ENCODE measurements at places on chromosomes 11 and 22.

- DNase-seq = no peak
Observed at GRCh38 chr22:31844941-31845340, 91.1 kb downstream of the DEPDC5 start.

- no peak for DNase-seq
Observed at GRCh38 chr11:2759228-2760195, 59.7 kb upstream of the KCNQ1OT1 start.

GRCh38 chr11:1123970-1124369, 33.8 kb upstream of the MUC5AC start:
- no peak for DNase-seq

DNA sequence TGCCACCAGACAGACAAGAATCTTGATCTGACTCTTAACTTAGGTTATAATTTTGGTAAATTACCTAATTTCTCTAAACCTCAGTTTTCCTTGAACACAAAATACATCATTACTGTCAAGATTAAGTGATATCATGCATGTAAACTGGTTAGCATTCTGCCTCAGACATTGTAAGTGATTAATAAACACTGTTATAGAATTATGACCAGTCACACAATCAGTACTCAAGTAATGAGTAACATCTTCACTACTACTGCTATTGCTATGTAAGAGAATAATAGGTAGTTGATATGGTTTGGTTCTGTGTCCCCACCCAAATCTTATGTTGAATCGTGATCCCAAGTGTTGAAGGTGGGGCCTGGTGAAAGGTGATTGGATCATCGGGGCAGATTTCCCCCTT, 218.9 kb downstream of the SBF2 start:
- DNase-seq = no peak

GRCh38 chr11:112298535-112298934, 37.9 kb upstream of the PLET1 start:
- no peak for DNase-seq

GRCh38 chr22:38276166-38276565, 3.4 kb upstream of the TMEM184B start:
- no peak for DNase-seq

GRCh38 chr22:37161443-37161842, 11.7 kb upstream of the IL2RB start:
- DNase-seq = no peak

DNA sequence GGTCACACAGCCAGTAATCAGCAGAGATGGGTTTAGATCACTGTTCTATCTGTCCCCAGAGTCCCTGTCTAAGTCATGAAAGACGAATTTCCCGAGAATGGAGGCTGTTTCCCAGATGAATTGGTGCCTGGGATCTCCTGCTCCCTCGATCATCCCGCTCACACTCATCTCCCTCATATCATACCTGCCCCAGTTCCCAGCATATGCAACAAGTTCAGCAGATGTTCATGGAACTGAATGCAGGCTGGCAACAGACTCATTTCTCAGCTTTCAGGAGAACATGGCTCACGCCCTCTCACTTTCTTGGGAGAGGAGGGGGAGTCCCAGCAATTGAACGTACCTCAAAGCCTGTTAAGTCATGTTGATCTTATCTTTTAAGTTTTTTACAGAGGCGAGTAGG, 22.1 kb downstream of the CD6 start:
- no peak for DNase-seq

GRCh38 chr11:64022125-64022784, 13.5 kb upstream of the FLRT1 start:
- no peak for DNase-seq

DNA sequence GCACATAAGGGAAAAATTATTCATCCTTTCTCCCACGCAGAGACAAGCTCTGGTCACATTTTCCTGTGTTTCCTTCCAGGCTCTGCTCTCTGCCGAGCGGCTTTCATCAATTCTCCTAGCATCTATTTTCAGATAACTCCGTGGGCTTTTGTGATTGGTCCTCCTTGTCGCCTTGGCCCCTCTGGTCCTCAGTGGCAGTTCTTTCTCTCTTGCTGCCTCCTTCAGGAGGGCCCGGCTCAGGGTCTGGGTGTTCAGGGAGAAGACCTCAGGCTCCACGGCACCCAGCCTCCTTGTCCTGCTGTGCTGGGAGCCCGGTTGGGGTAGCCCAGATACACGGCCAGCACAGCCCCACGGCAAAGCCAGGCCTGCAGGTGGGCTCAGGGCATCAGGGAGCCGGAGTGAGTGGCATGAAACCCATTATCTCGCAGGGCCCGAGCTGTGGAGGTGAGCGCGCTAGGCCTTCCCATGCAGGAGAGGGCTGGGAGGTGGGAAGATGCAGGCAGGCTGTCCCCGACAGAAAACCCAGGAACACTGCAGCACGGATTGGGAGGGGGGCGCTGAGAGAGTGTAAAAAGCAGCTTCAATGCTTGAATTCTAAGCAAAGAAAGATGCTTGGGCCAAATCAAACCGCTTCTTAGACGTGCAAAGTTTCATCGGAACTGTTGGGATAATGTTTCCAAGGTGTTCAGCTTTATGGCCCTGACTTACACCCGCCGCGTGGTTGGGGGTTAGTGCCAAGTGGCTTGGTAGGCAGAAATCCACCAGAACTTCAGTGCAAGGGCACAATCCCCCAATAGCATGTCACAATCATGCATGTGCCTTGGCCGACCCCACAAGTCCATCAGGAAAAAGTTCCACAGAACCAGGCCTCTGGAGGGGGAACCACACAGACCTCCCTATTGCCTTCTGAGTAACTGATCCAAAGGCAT, 81.9 kb upstream of the WNT7B start:
- no peak for DNase-seq

- DNase-seq = no peak
Observed at GRCh38 chr11:31656051-31656450, 146.5 kb downstream of the ELP4 start.

DNA sequence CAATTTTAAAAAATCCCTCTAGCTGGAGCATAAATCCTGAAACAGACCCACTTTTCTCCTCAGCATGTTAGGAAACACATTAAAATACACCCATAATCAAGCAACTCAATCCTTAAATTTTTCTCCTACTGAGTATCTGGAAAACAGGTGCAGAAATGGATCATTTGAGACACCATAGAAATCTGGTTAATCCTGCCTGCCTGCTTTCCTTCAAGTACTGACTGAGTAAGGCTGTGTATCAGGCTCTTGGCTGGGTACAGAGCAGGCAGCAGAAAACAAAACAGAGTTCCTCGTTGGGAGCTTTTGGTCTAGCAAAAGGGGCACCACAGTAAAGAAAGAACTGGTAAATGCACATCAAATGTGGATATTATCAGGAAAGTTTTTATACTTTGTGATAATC, 1.9 kb downstream of the KCNQ1OT1 start:
- DNase-seq = no peak

DNA sequence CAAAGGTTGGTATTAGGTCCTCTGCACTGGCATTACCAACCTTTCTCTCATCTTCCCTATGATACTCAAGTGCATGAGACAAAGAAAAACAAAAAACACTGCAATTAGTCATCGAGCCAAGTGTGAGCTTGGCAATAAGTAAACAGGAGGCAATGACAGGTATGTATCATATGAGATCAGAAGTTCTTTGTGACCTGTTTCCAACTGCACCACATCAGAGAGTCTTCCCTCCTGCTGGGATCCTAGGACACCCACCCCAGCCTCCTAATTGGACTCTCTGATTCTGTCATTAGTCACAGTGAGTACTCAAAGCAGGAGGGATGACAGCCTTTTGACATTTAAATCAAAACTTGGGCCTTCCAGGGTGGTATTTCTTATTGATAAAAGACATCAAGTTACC, 7.8 kb upstream of the JAML start:
- DNase-seq = no peak

DNA sequence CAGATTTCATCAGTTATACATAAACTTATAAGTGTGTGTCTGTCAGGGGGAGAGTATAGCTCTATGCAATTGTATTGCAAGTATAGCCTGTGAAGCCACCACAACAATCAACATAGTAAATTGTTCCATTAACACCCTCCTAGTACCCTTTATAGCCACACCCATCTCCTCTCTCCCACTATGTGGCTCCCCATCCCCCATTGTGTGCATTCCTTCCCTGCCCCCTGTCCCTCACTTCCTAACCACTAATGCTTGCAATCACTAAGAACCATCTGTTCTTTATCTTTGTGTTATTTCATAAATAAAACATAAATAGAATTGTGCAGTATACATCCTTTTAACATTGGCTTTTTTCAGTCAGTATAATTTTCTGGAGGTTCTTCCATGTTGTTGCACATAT, 83.1 kb upstream of the SLC5A12 start:
- DNase-seq = no peak

GRCh38 chr11:15584158-15584557, 469.4 kb downstream of the INSC start:
- DNase-seq = no peak

GRCh38 chr11:33542921-33543320, 157.7 kb downstream of the C11orf91 start:
- DNase-seq = peak; percentile 50

GRCh38 chr22:48796310-48797015, 1031.2 kb downstream of the BRD1 start:
- no peak for DNase-seq

DNA sequence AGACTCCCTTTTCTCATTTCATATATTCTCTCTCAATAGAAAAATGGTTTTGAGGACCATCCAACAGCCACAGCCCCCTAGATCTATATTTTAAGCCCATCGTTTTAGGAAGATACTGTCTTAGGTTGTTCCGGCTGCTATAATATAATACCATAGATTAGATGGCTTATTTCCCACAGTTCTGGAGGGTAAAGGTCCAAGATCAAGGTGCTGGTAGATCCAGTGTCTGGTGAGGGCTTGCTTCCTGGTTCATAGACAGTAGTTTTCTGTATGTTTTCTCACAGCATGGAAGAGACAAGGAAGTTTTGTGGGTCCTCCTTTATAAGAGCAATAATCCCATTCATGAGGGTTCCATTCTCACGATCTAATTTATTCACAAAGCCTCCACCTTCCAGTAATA, 215.1 kb downstream of the AASDHPPT start:
- no peak for DNase-seq

GRCh38 chr11:119205080-119205479, 1.1 kb upstream of the CBL start:
- DNase-seq = peak; percentile 76

GRCh38 chr11:130386056-130386455, 42.4 kb downstream of the ADAMTS8 start:
- no peak for DNase-seq

GRCh38 chr22:20537325-20537756, 29.9 kb downstream of the MED15 start:
- DNase-seq = no peak

DNA sequence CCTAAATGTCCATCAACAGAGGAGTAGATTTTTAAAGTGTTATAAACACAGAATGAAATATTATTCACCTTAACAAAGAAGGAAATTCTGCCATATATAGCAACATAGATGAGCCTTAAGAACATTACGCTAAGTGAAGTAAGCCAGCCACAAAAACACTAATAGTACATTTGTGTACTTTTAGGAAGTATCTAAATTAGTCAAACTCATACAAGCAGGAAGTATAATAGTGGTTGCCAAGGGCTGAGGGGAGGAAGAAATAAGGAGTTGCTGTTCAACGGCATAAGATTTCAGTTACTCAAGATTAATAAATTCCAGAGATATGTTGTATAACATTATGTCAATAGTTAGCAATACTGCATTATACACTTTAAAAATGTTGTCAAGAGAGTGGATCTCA, 181.7 kb upstream of the ZC3H12C start:
- peak; percentile 38 for DNase-seq

DNA sequence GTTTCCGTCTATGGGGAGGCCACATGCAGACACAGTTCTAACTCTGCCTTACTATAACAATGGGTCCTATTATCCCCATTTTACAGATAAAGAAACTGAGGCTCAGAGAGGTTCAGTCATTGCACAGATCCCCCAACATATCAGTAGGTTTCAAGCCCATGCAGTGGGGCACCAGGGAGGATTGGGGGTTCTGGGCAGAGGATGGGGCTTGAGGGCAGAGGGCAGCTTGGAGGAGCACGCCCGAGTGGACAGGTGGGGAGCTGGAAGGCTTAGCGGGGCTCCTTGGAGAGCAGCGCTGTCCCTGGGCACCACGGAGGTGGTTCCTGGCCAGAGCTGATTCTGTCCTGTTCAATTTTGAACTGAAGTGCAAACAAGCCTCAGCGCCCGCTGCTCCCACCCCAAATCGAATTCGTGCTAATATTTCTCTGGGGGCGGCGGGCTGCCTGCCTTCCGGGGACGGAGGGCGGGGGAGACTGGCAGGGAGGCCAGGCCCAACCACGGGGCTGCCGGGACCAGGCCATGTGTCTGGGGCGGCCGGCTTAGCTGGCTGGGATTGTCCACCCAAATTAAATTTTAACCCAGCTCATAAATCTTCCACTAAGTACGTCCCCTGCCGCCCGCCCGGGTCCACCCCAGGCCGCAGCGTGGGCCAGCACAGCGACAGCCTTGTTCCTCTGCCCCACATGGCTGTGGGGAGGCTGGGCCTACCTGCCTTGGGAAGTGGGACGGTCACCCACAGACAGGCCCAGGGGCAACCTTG, 49.4 kb downstream of the FLRT1 start:
- DNase-seq = no peak

GRCh38 chr11:1625541-1625940, 3.6 kb upstream of the KRTAP5-4 start:
- DNase-seq = no peak

DNA sequence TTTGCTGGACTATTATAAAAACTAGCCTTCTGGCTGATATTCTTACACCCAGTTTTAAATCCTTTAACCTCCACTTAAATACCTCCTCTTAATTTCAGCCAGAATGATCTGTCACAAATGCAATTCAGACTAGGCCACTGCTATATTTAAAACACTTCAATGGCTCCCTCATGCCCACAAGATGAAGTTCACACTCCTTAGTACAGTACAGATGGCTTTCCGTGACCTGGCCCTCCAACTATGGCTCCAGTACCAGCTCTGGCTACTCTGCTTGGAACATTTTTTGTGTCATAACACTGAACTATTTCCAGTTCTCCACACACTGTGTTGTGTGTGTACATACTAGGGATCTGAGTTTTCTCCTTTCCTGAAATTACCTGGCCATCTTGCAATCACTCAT, 353.4 kb downstream of the SOX6 start:
- no peak for DNase-seq

GRCh38 chr11:33898957-33899356, 7.1 kb upstream of the LMO2 start:
- DNase-seq = no peak

- peak; percentile 62 for DNase-seq
Observed at GRCh38 chr11:124930799-124931198, 5.0 kb downstream of the HEPACAM start.
